Thyroid gland (tissue), 4 donors: ENCODE measurements at places on chromosomes 13 and 19.

GRCh38 chr13:114025714-114026431, 52.0 kb upstream of the C13orf46 start:
- no peak for DNase-seq

- DNase-seq = no peak
These were observed 8.5 kb upstream of the TPT1 start for GRCh38 chr13:45349438-45349837.

DNA sequence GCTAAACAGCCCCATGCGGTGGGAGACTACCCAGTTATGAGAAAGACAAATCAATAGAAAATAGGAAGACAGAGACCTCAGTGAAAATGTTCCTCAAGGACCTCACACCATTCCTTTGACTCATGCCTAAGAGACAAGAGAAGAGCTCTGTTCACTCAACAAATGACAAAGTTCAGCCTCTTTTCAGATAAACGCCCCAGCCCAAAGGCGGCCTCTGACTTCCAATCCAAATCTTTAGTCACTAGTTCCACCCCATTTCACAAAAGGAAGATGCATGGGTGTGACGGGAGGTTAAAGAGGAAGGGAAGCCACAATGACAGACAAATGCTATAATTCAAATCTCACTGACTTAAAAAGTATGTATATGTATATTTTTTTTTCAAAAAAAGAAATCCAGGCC, 8.1 kb downstream of the CARS2 start:
- no peak for DNase-seq

DNA sequence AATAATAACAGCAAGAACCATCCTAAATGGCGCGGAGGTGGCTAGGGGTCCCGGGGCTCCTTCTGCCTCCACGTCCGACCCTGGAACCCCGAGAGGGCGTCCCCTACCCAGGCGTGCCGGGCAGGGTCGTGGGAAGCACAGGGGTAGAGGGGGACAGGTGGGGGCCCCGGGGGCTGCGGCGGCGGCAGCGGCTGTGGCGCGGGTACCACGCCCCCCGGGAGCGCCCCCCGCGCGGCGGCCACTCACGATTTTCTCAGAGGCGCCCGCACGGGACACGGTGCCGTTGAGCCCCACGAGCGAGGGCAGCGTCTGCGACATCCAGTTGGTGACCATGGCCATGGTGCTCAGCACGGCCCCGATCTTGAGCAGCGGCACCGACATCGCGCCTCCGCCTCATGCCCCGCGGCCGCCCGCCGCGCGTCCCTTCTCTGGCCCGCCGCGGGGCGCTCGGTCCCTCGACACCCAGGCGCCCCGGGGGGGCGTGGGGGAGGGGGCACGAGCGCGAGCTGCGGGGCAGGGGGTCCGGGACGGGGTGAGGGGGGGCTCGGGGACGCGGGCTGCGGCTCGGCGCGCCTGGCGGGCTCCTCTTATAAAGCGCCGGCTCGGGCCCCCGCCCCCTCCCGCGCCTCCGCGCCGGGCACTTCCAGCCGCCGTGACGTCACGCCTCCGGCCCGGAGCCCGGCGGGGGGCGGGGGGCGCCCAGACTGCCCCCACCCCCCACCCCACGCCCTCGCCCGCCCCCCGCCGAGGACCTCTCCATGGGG, 22.9 kb downstream of the OLFM2 start:
- peak; percentile 48 for DNase-seq

DNA sequence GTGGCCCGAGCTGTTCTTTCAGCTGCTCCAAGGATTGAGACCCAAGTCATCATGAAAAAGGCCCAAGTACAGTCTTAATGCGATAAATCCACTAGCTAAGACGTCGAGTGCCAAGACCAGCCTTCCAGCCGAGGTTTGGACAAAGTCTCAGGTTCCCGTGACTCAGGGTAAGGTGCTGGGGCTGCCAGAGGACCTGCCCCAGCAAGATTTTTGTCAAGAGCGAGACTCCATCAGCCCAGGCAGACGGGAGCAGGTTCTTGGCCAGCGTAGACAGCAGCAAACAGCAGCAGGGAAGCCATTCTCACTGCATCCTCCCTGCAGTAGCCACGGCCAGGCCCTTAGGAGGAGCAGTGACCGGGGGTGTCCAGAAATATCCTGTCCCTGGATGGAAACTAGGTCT, 3.4 kb downstream of the FEM1A start:
- DNase-seq = no peak

DNA sequence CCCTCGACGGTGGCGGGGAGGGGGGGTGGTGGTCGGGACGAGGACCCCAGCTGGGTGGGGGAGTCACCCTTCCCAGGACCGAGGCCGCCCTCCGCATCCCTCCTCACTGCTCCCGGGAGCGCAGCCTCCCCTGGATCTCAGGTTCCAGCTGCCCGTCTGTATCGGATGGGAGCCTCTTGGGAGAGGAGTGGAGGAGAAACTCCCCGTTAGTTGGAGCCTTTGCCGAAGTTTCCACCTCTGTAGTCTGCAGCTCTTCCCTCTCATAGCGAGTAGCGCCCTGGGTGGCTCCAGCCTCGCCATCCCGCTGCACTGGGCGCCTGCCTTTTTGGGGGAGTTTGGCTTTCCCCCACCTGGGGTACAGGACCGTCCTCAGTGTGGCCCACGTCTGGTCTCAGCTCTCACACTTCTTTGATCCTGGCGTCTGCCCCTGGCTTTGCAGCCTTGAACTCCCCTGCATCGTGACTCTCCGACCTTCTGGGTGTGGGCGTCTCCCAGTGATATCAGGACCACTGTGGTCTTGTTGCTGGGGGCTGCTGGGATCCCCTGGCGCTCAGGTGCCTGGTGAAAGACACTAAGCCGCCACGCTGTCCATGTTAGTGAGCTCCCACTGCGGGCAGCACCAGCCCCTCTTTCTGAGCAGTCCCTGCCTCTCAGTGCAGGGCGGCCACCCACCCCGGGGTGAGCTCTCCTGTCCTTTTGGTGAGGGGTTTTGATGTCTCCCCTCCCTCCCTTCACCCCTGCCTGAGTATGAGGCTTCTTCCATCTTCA, 1.1 kb downstream of the CNOT3 start:
- no peak for DNase-seq

GRCh38 chr13:97512732-97513131, 78.8 kb downstream of the RAP2A start:
- no peak for DNase-seq

DNA sequence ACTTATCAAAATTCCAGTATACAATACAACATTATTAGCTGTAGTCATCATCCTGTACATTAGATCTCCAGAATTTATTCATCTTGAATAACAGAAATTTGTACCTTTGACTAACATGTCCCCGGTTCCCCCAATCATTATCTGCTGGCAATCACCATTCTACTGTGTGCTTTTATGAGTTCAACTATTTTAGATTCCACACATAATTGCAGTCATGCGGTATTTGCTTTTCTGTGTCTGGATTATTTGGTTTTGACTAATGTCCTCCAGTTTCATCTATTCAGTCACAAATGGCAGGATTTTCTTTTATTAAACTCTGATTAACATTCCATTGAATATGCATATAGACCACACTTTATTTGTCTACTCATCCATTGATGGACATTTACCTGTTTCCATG, 530.7 kb upstream of the SLITRK1 start:
- DNase-seq = no peak

- no peak for DNase-seq
These were observed 757.3 kb downstream of the EFNB2 start for GRCh38 chr13:105778196-105778595.

- DNase-seq = no peak
These were observed 314.4 kb downstream of the MYO16 start for GRCh38 chr13:108943842-108944241.

DNA sequence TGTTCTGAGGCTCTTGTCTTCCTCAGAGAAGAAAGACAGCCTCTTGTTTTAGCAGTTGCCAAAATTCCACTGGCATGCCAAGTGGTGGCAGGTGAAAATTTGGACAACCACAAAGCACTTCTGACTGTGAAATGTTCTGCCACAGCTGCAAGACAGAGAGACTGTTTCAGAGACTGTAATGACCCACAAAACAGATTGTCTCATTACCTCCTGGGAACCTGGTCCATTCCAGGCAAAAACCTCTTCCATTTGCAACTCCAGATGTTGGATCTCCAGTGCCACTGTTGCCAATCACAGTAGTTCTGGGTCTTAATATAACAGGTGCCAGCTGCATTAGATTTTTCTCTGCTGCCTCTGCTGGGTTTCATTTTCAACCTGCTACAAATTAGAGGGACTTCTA, 911.5 kb downstream of the UQCRFS1 start:
- no peak for DNase-seq

DNA sequence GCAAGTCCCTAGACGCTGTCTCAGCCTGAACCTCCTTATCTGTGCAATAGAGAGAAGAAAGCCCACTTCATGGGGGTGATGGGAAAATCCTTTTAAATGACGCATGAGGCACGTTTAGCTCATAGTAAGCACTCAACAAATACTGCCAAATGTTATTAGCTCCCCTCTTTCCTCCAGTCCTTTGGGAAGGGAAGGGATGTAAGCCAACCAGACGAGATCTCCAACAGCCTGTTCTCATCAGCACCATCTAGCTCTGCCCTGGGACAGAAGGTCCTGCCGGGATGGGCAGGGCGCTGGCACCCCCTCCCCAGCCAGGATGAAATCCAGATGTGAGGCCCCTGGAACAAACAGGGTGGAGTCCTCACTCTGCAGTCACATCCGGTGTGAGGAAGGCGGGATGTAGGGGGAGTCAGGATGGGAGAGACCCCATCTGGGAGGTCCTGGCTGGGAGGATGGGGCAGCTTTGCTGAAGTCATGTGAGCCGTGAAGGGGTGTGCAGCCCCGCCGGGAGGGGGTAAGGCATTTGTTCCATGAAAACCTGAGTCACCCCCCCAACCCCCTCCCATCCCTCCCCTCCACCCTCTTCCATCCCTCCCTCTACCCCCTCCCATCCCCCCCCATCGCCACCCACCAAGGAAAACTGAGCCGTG, 4.6 kb downstream of the S1PR2 start:
- no peak for DNase-seq

DNA sequence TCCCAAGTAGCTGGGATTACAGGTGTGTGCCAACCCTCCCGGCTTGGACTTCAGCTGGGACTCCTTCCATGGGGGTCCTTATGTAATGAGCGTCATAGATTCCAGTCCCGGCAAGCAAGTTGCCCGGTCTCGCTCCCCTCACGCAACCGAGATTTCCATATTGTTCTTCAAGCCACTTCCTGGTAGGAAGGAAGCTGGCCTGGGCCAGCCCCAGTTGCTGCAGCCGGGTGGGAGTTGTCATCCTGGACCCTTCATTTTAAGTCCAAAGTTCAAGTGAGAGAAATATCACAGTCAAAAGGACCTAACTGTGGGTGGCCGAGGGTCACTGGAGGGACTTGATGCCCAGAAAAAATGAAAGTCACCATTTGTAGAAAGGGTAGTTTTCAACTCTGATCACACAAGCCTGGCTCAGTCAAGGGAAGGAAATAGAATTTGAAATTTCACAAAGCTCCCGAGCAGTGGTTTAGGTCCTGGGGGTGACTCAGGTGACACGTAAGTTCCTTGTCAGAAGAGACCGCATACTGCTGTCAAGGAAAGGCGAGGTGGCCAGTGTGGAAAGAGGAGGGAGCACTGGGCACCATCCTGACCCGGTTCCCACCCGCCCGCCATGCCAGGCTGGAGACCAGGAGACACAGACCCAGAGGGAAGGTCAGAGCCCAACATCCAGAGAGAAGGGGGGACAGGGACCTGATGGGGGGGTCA, 5.3 kb downstream of the FGF21 start:
- DNase-seq = no peak

GRCh38 chr19:4473011-4473762, 1.1 kb downstream of the HDGFL2 start:
- DNase-seq = no peak

DNA sequence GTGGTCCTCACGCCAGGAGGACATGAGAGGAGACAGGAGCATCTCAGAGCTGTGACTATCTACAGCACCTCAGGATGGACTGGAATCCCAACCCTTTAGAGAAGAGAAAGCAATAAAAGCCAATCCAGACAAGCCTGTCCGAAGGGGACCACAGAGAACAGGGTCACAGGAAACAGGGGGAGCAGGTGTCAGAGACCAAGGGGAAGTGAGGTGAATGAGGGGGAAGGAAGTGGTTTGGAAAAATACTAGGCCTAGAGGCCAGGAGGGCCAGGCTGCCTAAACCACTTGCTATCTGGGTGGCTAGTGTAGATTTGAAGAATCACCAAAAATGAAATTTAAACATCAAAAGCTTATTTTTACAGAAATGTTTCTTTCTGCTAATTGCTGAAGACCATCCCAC, 16.2 kb downstream of the TMTC4 start:
- no peak for DNase-seq

DNA sequence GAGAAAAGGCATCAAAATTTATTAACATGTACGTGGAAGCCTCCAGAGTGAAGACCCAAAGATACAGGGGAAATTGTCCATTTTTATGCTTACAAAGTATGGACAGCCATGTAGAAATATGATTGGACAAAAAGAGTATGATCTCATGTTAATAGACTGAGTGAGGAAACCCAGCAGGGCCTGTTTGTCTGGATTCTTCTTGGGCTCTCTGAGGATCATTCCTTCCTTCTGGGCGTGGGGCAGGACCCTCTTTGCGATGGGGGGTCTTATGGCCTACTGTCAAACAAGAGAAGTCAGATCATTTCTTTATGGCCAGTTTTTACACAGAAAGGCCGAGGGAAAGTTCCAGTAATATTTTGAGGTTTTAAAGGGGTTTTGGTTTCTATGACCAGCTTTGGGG, 110.8 kb downstream of the ESD start:
- DNase-seq = no peak

- no peak for DNase-seq
These were observed 41.5 kb downstream of the KLF12 start for GRCh38 chr13:74092711-74093110.

DNA sequence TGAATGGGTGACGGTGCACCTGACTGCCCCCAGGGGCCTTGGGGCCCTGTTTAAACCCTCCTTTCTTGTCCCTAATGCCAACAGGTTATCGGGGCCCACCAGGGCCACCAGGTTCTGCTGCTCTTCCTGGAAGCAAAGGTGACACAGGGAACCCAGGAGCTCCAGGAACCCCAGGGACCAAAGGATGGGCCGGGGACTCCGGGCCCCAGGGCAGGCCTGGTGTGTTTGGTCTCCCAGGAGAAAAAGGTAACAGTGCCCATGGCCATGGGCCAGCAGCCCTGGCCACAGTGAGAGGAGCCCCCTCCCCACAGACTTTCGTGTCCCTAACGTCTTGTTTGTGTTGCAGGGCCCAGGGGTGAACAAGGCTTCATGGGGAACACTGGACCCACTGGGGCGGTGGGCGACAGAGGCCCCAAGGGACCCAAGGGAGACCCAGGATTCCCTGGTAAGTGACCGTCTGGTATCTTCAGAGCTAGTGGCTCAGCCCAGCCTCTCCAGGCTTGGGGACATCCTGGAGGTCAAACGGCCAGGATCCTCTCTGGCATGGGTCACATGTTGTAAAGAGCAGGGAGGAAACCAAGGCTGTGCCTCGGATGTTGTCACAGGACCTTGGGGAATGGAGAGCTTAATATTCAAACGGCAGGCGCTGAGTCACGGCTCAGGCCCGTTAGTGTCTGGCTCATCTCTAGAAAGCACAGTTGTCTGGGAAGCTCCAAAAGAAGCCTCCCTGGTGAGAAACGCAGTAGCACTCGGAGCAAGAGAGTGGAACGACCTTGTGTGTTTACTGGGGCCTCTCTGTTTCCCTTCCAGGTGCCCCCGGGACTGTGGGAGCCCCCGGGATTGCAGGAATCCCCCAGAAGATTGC, 58.3 kb downstream of the RAB20 start:
- no peak for DNase-seq

- no peak for DNase-seq
These were observed 278.3 kb downstream of the TEX29 start for GRCh38 chr13:111598747-111599146.
